ENCODE measurements at places on chromosomes 7 and 10. TPM values are rescaled to one million over a fixed set of nuclear protein-coding genes. Genes with fewer than 3 reads are reported as not detected.
A peak's percentile ranks its signal among the peaks of the same experiment; 100 is the strongest.

Gene EFCAB10
- not detected for total RNA-seq

- DNase-seq, result no peak
Measured at GRCh38 chr7:66528652-66529051, 100.0 kb upstream of the KCTD7 start.

DNA sequence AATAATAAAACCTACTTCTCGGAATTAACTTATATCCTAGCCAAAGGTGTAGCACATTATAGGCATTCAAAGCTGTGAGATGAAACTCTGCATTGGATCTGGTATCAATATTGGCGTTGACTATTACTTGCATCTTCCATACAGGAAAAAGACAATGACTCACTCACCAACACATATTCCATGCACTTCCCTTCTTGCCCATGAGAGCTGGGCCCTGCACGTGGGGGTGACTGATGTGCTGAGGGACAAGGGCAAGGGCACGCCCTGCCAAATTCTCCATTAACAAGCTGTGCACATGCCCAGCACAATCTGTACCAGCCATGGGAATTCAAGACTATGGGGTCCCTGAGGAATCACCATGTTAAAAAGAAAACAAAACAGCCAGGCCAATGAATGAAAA lies 188.1 kb upstream of the PDE1C start:
- no peak for DNase-seq

Gene PALD1
- total RNA-seq, result 73.3 TPM

DNA sequence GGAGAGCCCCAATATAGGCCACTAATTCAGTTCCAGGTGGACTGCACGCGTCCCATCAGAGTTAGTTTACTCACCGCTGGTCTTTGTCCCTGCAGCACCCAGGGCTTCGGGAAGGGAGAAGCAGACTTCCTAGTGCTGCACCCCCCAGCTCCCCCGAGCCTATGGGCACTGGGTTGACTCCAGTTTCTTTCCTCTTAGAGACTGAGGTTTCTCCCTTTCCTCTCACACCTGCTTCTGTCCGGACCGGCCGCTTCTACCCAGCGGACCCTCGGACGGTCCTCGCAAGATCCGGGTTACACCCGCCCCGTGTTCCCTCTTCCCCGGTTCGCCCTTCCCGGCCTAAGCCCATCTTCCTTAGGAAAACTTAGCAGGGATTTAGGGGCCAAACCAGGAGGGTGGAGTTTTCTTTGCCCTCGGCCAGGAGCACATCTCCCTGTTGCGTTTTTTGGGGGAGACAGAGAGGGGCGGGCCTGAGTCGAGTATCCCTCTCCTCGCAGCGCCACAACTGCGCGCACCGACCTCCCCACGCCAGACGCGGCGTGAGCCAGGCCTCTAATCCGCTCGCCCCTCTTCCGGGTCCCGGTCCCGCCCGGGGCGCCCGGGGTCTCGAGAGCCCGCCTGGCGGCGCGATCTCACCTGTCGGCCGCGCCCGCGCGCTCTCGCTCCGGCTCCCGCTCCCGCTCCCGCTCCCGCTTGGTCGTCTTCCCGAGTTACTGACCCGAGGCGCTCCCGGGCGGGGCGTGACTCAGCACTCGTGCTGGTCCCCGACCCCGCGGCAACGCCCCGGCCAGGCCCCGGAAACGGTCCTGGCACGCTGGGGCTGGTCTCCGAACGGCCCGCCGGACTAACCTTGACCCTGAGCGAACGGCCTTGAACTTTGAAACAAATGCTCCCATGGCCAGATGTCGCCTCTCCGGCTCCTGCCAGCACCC lies at the start of gene AIFM2:
Gene AIFM2 (minus strand): TSS at position 728 of the 932 bp plus-strand sequence. CDS start 8,741 bp downstream, outside the sequence.
- DNase-seq, result peak; percentile 38

DNA sequence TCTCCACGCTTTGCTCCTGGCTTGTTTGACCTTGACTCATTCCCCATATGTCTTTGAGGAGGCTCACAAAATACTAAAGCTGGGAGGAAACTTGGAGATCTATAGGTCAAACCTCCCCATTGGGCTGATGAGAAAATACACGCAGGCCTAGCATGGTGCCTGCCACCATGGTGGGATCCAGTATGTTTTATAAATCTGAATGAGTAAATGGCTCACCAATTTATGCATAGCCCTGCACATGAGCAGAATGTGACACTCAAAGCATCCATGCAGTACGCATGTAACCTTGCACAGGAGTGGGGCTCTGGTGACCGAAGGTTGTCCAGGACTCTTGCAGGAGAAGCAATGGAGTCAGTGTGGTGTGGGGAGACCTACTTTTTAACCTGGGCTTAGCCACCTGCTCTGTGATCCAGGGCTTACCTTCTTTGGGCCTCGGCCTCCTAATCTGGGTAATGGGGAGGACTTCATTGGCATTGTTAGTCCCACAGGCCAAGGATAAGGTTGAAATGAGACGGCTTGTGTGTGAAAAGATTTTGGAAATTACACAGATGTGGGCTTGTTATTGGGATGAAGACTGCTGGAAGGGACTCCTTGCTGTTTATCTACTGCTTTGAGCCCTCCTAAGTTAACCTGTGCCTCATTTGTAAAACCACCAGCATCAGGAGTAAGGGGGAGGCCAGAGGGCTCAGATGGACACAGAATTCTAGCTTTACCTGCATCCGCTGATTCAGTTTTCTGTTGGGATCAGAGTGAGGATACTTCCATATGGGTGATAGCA lies 58.4 kb downstream of the ADCYAP1R1 start:
- DNase-seq, result no peak

DNA sequence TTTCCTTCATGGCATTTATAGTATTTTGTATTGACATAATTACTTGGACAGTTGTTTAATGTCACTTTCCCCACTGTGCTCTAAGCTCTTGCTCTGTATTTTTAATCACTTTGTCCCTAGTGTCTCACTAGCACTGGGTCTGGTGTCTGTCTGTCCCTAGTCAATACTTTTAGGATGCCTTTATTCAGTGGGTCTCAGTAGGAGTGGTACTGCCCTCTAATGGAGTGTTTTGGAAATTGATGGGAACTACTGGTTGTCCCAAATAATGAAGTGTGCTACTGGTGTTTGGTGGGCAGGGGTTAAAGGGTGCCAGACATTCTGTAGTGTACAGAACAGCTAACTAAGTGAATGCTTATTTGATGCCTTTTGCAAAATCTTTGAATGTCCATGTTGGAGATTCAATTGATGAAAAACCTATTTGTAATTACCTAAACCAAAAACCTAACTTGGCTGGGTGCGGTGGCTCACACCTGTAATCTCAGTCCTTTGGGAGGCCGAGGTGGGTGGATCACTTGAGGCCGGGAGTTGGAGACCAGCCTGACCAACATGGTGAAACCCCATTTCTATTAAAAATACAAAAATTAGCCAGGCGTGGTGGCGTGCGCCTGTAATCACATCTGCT lies 33.3 kb downstream of the CDK14 start:
- DNase-seq, result peak; percentile 75

- DNase-seq, result no peak
Measured at GRCh38 chr10:127720903-127721302, 16.1 kb upstream of the FOXI2 start.

Gene ADCY1
- total RNA-seq, result 1.6 TPM

Gene RAMP3
- not detected for total RNA-seq

Gene AOC1
- not detected for total RNA-seq

DNA sequence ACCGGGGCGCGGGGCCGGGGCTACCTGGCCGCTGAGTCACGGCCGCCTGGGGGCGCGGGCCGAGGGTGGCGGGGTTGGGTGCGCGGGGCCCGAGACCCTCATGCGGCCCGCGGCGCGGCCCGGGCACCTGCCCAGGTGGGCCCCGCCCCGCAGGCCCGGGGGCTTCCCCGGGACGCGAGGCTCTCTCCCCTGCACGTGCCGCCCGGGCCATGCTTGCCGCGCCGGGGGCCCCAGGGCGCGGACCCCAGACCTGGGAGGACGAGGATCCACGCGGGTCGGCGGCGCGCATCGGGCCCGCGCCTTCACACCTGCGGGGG lies 402 bp downstream of the MAFK start:
- DNase-seq, result no peak

Gene STAG3
- 0.55 TPM for total RNA-seq

DNA sequence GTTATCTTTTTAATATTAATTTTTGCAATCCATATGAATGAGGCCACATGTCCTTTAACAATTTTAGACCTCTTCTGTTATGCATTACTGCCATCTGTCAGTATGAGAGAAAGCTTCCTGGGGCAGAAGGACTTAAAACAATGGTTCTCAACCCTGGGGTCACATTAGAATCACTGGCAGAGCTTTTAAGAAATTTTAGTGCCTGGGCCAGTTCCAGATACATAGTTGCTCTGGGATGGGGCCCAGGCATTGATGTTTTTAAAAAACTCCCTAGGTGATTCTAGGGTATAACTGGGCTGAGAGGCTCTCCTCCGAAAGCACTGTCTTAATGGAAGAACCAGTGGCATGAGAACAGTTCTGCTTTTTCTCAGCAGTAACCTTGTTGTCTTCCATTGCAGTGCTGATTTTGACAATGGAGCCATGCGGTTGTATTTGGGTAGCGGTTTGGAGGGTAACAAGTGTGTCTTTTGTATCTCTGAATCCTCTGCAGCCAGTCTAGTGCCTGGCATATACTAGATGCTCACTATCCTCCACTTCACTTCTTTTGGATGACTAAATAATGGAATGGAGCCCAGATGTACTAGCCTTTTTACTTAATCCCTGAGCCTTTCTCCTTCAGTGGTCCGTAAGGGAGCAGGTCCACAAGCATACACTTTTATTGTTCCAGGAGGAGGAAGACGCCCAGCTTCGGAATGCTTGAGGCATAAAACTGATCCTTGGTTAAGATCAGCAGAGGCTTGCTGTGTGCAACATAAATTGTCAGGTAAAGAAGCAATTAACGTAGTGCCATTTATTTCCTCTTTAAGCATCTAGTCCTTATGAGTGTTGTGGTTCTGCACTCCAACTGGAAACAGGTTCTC lies 227.1 kb downstream of the AUTS2 start:
- no peak for DNase-seq

DNA sequence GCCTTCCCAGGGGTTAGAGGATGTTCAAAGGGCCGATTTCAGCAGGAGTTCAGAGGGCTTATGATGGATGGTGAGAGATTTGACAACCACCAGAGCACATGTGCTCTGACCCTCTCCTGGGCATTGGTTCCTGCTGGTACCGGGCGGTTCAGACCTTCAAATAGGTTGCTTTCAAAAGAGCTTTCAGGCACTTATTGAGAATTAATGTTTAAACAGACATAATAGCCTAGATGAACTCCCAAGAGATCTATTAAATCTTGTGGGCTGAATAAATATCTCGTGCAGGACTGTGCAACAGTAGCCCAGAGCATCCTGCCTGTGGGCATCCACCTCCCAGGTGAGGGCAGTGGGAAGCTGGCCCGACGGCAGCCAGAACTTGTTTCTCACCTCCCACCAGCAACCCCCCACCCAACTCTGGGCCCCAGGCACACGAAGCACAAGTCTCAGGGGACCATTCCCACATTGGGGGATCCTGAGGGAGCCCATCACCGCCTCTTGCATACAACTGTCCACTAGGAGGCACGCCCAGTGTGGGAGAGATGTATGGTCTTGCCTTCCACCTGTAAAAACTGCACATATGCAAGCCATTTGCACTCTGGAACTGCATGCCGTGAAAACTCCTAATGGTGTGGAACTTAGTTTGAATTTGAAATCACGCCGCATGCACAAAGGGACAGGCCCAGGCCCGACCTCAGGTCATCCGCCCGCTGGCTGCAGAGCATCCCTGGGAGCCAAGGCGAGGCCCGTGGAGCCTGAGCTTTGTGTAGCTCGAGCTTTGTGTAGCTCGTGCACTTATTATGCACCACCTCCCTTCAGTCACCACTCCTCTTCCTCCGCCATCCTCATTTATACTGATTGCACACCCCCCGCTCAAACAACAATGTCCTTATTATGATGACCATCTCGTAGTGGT lies 147.8 kb downstream of the ADCY1 start:
- no peak for DNase-seq

GRCh38 chr10:22724773-22725172 lies 10.4 kb upstream of the PIP4K2A start:
- DNase-seq, result no peak

DNA sequence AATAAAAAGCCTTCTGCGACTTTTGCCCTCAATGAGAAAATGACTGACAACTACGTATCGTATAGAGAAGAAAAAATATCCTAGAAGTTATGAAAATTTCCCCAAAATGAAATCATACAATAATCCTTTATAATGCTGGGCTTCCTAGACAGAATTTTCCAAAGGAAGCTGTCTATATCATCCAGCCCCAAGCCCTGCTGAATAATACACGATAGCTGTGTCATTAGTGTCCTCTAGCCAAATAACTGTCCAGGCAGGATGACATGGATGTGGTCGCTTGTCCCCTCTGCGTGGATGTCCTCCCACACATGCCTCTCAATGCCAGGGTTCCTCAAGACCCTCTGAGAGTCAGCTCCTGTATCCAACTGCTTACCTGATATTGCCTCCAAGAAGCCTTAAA lies 61.7 kb upstream of the ECHDC3 start:
- DNase-seq, result peak; percentile 21

GRCh38 chr7:123367031-123367430 lies 167.3 kb upstream of the SLC13A1 start:
- DNase-seq, result no peak

Gene PDZD7
- total RNA-seq, result 0.55 TPM

Gene ADAMTS14
- not detected for total RNA-seq

Gene CDC14C
- not detected for total RNA-seq

- no peak for DNase-seq
Measured at GRCh38 chr7:131459256-131459655, 97.2 kb downstream of the PODXL start.

DNA sequence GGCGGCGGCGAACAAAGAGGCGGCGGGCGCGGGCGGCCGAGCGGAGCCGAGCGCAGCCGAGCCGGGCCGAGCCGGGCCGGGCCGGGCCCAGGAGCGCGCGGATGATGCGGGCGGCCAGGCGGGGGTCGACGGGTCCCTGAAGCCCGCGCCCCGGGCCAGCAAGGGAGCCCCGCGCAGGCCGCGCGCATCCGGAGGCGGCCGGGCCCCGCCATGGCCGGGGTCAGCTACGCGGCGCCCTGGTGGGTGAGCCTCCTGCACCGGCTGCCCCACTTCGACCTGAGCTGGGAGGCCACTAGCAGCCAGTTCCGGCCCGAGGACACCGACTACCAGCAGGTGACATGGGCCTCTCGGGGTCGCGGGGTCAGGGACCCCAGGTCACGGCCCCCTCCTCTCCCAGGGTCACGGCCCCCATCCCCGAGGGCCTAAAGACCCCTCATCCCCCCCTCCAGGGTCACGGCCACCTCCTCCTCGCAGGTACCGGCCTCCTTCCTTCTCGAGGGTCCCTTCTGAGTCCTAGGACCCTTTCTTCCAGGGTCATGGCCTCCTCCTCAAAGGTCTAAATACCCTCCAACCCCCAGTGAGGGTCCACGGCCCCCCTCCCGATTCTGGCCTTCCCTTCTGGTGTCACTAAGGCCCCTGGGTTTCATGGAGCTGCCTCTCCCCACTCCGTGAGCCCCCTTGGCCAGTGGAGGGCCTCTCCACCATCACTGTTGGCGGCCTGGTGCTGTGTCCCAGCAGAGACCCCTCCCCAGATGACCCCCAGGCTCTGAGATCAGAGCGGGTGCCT lies at the start of gene TTYH3:
Gene TTYH3 (plus strand): TSS at position 41 of the 787 bp plus-strand sequence. CDS start 170 bp downstream, at position 211.
- peak; percentile 5 for DNase-seq

Data from endothelial cell of umbilical vein (primary cell).